ENCODE measurements at places on chromosomes 13 and 19. TPM values are rescaled to one million over a fixed set of nuclear protein-coding genes. Genes with fewer than 3 reads are reported as not detected.

Gene ZNF850
- total RNA-seq: 1.7 TPM

Gene CD70
- 24.3 TPM for total RNA-seq

Gene NLRP7
- not detected for total RNA-seq

Gene CAMSAP3
- not detected for total RNA-seq

Gene ARMC6
- total RNA-seq: 14.2 TPM

Gene EHD2
- 0.86 TPM for total RNA-seq

Gene ZNF154
- 3.7 TPM for total RNA-seq

Gene B3GNT8
- total RNA-seq: 0.67 TPM

Gene SERPINE3
- total RNA-seq: not detected

Gene VSTM2B
- not detected for total RNA-seq

Gene KLK14
- 0.35 TPM for total RNA-seq

Gene ZNF582
- total RNA-seq: 2.3 TPM

Gene MPHOSPH8
- total RNA-seq: 74.2 TPM

Gene GFY
- total RNA-seq: not detected
